Putamen (tissue), 1 donor: ENCODE measurements at places on chromosomes 3 and 15.

DNA sequence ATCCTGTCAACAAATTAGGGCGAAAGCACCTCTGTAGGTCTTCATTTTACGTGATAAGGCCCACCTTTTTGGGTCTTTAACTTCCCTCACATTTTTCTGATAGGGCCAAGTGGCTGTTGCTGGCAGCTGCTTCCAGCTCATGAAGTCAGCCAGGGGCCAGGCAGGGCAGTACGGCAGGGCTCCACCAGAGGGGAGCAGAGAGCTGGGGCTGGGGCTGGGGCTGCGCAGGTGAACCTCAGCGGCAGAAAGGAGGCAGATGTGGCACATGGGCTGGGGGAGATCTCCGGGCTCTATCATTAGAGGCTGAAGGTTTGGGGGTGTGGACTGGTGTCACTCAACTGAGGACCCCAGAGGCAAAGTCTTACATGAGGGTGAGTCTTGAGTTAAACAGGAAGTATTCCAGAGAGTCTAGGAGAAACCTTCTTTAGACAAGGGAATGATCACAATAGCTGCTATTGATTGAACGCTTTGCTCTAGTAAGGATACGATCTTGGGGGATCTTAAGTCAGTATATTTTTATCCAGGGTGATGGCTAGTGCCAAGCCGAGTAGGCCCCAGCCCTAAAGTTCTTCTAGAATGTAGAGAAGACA is 62.8 kb upstream of the MEX3B start:
- DNase-seq, result no peak

GRCh38 chr3:194727435-194728128 is 41.9 kb downstream of the FAM43A start:
- no peak for DNase-seq

GRCh38 chr3:187025254-187025655 is 94.9 kb downstream of the ST6GAL1 start:
- no peak for DNase-seq

- no peak for DNase-seq
These were observed 53.8 kb downstream of the RBMS3 start for GRCh38 chr3:29334706-29335105.

DNA sequence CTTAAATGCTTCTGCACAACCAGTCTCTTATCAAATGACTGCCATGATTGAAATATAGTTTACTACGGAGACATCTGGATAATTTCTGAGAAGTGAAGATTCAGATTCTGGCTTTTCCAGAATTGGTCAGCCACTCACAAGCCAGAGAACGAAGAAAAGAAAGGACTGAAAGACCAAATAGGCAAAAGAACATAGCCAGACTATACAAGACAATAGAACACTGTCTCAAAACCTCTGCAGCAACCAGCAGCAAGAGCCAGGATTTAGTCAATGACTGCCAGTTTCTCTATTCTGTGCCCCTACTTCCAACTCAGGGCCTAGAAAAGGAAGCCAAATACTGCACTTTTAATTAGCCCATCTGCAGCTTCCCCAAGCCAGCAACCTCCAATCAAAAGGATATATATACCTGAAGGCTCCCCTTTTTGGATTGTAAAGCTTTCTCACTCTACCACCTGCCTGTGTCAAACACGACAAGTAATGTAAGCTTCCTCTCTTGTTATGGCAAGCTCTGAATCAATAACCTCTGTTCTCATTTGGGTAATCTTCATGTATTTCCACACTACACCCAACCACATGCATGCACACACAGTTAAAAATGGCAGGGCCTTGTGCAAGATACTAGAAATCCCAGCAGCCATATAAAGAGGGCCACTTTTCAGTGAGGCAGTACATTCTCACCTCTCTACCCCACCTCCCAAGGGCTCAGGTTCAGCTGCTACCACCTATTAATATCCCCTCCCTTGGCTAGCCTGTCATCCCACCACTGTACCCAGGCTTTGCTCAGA is 97.1 kb downstream of the ERC2 start:
- DNase-seq, result peak; percentile 76

DNA sequence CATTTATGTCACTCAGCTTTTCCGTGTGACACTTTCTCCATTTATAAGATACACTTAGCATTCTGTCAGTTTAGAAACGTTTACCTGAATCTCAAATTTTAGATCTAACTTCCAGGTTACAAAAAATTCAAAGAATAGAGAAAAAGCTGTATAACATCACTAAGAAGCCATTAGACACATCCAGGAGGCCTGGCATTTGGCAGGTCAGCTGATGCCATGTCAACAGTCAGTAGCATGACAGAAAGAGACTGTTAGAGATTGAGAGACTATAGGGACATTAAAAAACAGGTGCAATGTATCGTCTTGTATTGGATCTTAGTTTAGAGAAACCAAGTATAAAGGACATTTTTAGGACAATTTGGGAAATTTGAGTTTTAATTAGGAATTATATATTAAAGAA is 53.4 kb upstream of the ATOSA start:
- no peak for DNase-seq
